ENCODE measurements at places on chromosomes 13 and 19.

GRCh38 chr19:33071887-33072286 lies 7.2 kb upstream of the RHPN2 start:
- no peak for DNase-seq

GRCh38 chr13:99018418-99019180 lies 40.7 kb upstream of the DOCK9 start:
- no peak for DNase-seq

DNA sequence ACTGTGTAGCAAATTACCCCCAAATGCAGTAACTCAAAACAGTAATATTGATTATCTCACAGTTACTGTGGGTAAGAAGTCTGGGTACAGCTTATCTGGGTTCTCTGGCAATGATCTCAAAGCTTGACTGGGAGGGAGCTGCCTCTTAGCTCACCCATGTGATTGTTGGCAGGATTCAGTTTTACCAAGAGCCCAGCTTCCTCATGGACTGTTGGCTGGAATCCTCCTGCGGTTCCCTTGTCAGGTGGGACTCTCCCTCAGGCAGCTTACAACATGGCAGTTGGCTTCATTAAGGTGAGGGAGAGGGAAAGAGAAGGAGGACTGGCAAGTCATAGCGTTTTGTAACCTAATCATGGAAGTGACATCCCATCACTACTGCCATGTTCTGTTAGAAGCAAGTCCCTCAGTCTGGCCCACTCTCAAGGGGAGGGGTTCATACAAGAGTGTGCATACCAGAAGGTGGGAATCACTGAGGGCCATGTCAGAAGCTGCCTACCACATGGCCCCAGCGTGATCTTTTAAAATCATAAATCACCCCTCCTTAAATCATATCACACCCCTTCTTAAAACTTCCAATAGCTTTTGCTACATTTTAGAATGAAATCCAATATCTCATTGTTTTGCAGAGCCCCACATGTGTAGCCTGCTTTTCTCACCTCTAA lies 108.1 kb downstream of the OLFM4 start:
- DNase-seq, result no peak

DNA sequence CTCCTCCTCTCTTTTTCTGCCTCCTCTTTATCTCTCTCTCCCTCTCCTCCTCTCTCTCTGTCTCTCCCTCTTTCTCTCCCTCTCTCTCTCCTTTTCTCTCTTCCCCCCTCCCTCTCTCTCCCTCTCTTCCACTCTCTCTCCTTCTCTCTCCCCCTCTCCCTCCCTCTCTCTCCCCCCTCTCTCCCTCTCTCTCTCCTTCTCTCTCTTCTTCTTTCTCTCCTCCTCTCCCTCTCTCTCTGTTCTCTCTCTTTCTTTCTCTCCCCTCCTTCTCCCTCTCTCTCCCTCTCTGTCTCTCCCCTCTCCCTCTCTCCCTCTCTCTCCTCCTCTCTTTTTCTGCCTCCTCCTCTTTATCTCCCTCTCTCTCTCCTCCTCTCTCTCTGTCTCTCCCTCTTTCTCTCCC lies 197.4 kb downstream of the UQCRFS1 start:
- no peak for DNase-seq

- DNase-seq, result no peak
These were observed 1433.0 kb downstream of the UQCRFS1 start for GRCh38 chr19:27779954-27780353.

- no peak for DNase-seq
These were observed 152.0 kb upstream of the IRS2 start for GRCh38 chr13:109938255-109938936.

- no peak for DNase-seq
These were observed 109.6 kb upstream of the CACNA1A start for GRCh38 chr19:13615890-13616289.

DNA sequence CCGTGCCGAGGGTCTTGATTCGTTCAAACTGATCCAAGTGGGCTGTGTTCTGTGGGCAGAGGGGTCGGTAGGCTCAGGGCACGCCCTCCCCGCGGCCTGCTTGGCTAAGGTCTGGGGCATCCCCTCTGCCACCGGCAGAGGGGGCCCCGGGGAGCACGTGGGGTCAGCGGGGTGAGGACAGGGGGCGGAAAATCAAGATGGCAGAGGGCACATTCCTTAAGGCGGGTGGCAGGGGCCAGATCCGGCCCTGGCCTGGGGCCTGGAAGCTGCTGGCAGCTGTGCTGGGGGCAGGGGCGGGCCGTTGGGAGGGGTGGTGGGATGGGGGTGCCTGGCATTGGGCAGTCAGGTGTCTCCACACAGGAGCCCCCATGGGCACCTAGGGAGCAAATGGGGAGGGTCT lies 10.7 kb downstream of the PRKACA start:
- DNase-seq, result no peak

GRCh38 chr13:20001366-20002190 lies 43.1 kb downstream of the ZMYM2 start:
- DNase-seq, result no peak

GRCh38 chr19:58572818-58573657 lies at the start of gene MZF1:
TSS of gene MZF1 (minus strand) at chr19:58573335. CDS start at chr19:58571389, 1,946 bp downstream.
- peak; percentile 100 for DNase-seq

GRCh38 chr13:94325650-94326049 lies 153.8 kb downstream of the DCT start:
- no peak for DNase-seq

- DNase-seq, result no peak
These were observed 1.2 kb upstream of the SYNE4 start for GRCh38 chr19:36009633-36010379.

DNA sequence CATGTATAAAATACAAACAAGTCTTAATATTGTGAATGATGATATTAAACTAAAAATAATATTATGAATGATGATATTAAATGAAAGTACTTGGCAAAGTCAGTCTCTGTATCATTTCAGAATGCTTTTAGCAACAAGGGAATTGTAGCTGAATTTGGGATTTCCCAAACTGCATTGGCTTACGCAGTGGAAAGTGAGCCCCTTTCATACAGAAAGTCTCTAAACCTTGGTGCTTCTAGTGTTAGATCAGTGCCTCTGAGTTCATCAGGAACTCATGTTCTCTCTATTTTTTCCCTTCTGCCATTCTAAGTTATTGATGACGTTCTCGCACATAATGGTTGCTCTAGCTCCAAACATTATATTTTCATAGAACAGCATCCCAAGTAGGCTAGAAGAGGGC lies 300.0 kb downstream of the ITGBL1 start:
- no peak for DNase-seq

DNA sequence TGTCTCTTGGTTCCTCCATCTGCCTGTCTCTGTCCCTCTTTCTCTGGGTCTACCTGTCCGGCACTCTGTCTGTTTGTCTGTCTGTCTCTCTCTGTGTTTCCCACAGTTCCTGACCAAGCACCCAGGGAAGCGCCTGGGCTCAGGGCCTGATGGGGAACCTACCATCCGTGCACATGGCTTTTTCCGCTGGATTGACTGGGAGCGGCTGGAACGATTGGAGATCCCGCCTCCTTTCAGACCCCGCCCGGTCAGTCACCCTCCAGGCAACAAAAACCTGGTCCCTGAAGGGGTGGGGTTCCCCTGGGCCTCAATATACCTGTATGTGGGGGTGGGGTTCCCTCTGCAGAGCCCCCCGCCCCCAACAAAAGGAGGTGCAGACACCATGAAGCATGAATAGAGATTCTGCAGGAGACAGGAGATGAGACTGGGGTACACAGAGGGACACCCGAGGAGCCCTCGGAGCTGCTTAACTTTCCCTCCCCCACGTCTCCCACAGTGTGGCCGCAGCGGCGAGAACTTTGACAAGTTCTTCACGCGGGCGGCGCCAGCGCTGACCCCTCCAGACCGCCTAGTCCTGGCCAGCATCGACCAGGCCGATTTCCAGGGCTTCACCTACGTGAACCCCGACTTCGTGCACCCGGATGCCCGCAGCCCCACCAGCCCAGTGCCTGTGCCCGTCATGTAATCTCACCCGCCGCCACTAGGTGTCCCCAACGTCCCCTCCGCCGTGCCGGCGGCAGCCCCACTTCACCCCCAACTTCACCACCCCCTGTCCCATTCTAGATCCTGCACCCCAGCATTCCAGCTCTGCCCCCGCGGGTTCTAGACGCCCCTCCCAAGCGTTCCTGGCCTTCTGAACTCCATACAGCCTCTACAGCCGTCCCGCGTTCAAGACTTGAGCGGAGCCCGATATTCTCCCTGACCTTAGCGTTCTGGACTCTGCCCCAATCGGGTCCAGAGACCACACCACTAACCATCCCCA lies 2.6 kb upstream of the CACNG7 start:
- peak; percentile 54 for DNase-seq

GRCh38 chr13:33571618-33572017 lies 246.3 kb upstream of the RFC3 start:
- DNase-seq, result no peak

GRCh38 chr19:38060331-38060730 lies 153.3 kb downstream of the SIPA1L3 start:
- no peak for DNase-seq

GRCh38 chr13:72565893-72566292 lies 161.5 kb downstream of the MZT1 start:
- no peak for DNase-seq

DNA sequence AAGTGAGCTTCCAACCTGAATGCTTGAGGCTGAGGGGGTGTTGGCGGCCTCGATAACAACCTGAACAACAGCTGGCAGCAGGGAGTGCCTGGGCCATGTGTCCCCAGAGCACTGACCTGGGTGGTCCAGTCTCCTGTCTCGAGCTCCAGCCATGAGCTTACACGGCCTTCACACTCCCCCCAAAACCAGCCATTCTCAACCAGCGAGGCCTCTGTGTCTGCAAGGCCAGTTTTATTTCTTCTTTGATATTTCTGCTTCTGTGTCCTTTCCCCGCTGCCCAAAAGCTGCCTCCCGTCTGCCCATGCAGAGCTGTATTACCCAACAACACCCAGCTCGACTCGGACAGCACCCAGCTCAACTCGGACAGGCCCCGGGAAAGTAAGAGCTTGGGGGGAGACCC lies 32.5 kb upstream of the TFDP1 start:
- DNase-seq, result no peak

DNA sequence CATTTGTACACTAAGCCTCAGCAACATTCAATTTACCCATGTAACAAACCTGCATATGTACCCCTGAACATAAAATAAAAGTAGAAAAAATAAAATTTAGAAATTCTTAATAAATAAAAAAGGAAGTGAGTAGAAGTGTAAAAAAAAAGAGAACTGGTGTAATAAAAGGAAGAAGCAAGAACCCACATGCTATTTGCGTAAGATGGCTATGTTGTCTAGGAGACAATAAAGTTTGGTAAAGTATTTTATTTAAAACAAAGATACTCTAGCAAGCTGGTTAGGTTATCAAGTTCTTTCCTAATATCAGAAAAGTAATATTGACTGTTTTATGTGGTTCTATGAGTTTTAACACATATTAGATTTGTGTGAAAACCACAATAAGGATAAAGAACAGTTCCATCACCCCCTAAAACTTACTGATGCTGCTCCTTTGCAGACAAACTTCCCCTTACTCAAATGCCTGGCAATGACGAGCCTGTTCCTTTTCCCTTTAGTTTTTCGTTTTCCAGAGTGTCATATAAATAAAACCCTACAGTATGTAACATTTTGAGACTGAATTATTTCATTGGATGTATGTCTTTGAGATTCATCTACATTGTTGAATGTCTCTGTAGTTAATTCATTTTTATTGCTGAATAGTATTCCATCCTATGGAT lies 98.9 kb downstream of the TNFSF13B start:
- DNase-seq, result no peak

GRCh38 chr19:13983213-13983889 lies 22.8 kb downstream of the RFX1 start:
- no peak for DNase-seq

- no peak for DNase-seq
These were observed 221.7 kb upstream of the GPC6 start for GRCh38 chr13:93004919-93005318.

GRCh38 chr13:98651744-98652143 lies 74.8 kb upstream of the STK24 start:
- DNase-seq, result no peak

- DNase-seq, result no peak
These were observed 64.6 kb downstream of the PDS5B start for GRCh38 chr13:32650705-32651311.

DNA sequence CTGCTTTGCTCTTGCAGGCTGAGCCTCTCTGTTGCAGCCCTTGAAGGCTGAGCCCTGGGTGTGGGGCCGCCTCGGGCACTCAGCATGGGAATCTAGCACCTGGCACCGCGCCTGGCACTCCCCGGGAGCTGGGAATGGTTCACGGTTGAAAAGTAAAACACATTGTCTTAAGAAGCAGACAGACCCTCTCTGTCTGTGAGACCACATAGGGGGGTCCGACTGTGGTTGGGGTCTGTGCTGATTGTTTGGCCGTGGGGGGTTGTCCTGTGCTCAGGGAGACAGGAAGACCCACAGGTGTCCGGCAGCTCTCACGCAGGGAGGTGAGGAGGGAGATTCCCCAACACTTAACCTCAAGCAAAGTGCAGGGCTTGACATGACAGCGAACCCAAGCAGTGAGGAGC lies 64.8 kb downstream of the SOX1 start:
- no peak for DNase-seq

- no peak for DNase-seq
These were observed 8.6 kb upstream of the NUP62 start for GRCh38 chr19:49937750-49938381.

- DNase-seq, result no peak
These were observed 49.4 kb upstream of the ZNF536 start for GRCh38 chr19:30322641-30323320.

DNA sequence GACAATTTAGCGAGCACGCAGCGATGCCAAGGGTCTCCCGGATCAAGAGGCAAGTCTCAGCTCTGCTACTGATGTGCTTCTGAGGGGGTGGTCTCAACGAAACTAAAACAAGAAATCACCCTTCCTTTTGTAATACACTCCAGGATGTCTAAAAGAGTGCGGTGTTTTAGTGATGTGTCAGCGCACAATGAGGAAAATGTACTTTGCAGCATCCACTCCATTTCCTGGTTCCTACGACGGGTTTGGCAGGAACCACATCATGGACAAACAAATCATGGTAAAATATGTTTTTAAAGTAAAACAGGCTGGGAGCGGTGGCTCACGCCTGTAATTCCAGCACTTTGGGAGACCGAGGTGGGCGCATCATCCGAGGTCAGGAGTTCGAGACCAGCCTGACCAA lies 154.0 kb upstream of the TSC22D1 start:
- DNase-seq, result no peak

GRCh38 chr19:23971598-23971997 lies 56.9 kb downstream of the ZNF726 start:
- DNase-seq, result no peak

- DNase-seq, result no peak
These were observed 40.9 kb downstream of the NLRP4 start for GRCh38 chr19:55877211-55877610.

- DNase-seq, result no peak
These were observed 2.6 kb downstream of the HSH2D start for GRCh38 chr19:16146112-16146511.

GRCh38 chr13:43493496-43494000 lies 293.2 kb downstream of the ENOX1 start:
- no peak for DNase-seq

- DNase-seq, result peak; percentile 75
These were observed at the start of gene ZNF793 for GRCh38 chr19:37506387-37507166. TSS of gene ZNF793 (plus strand) at chr19:37506939. CDS start at chr19:37523440, 16,501 bp downstream.

GRCh38 chr19:7515645-7516151 lies at the start of gene ZNF358:
TSS of gene ZNF358 (plus strand) at chr19:7516103. CDS start at chr19:7519243, 3,140 bp downstream.
- no peak for DNase-seq

- DNase-seq, result no peak
These were observed 548.8 kb downstream of the FGF9 start for GRCh38 chr13:22219709-22220108.
